ENCODE measurements at places on chromosomes 6 and 20.

DNA sequence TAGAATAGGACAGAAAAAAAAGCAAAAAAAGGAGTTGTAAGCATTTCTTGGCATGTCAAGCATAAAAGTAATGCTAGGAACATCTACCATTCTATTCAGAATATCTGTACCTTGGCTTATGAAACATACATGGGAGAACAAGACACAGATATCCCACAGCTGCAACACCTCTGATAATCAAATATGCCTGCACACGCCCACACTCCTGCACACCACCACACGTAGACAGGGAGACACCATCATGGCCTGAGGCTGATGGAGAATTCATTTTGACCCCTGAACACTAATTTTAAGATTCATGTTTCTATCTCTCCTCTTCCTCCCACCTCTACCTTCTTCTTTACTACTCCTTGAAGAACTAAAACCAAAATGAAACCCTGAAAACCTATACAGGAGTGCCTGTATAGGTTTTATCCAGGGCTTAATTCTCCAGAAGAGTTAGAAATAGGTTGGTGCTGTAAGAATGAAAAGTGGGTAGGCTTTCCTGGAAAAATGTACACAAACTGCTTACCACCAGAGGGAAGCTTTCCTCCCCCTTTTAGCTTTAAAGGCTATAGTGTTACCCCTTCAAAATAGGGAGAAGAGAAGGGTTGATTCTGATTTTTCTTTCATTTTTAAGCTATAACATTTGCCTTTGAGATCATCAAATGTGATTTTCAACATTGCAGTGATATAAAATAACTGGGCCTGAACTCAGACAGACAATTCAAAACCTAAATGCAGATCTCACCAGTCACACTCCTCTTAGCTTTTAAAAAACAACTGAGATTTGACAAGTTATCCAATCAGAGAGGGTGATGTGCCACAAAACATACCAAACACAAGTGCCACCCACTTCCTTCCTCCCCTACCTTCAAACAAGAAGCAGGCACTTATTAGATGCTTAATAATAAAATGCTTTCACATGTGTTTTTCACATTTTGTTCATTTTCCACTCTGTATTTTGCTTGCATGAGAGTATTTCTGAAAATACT, 57.9 kb downstream of the ELOVL5 start:
- DNase-seq, result no peak

GRCh38 chr6:132733814-132734213, 20.0 kb upstream of the VNN1 start:
- no peak for DNase-seq

- DNase-seq, result no peak
Observed at GRCh38 chr6:153489479-153489878, 358.4 kb upstream of the RGS17 start.

GRCh38 chr6:84136364-84137050, 90.9 kb downstream of the CEP162 start:
- no peak for DNase-seq

- no peak for DNase-seq
Observed at GRCh38 chr6:97059473-97059872, 134.9 kb downstream of the KLHL32 start.

- DNase-seq, result no peak
Observed at GRCh38 chr6:129748212-129748900, 38.4 kb upstream of the ARHGAP18 start.

DNA sequence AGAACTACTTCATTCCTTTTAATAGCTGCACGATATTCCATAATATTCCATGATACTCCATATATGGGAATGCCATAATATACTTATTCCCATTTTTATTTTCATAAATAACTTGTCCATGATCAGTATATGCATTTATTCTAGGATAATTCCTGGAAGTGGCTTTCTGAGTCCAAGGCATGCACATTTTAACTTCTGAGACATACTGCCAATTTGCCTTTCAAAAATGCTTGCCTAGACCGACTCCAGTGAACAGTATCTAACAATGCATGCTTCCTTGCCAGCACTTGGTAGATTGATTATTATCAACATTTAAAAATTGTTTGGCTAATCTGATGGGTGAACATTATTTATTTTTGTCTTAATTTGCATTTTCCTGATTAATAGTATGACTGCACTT, 54.0 kb downstream of the SPTLC3 start:
- no peak for DNase-seq

- DNase-seq, result no peak
Observed at GRCh38 chr20:15342991-15343523, 1005.6 kb upstream of the FLRT3 start.

DNA sequence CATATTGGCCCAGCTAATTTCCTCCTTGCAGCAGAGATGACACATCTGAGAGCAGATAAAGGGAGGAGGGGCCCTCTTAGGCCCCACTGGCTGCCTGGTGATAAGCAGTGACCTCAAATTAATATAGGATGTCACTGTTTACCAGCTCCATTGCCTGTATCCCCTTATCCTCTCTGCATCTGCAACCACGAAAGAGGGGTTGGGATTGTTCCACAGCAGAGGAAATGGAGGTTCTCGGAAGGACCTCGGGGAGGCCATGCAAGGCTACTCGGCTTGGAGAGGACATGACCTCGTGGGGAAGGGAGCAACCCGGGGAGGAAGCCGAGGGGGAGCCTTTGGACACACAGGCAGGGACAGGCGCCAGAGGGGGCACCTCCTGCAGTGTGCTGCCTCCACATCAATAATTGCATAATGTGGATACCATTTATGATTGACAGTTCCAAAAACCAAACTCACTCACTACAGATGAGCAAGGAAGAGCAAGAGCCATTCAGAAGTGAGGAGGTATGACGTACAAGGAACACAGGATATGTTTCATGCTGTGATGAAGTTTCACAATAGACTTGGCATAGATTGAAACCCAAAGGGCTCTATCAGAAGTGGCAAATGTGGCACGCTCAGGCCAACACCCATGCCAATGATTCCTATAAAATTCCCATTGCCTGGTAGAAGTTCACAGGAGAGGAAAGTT, 177.2 kb upstream of the RNF24 start:
- no peak for DNase-seq

DNA sequence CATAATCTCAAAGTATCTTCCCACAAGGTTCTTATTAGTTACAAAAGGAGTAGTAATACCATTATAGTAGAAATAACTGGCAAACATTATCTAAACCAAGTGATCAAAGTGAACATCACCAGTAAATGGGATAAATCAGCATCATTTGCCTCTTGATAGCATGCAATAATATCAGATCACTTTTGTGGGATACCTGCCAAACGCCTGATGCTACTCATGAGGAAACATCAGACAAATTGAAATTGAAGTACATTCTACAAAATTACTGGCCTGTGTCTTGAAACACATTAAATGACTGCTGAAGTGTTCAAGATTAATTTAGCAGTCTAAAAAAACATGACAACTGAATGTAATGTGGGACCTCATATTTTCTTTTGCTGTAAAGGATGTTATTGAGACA, 208.1 kb downstream of the TINAG start:
- DNase-seq, result no peak

GRCh38 chr6:150169609-150170008, 26.8 kb downstream of the PPP1R14C start:
- DNase-seq, result no peak

- DNase-seq, result no peak
Observed at GRCh38 chr6:5486214-5486613, 224.9 kb downstream of the FARS2 start.

- DNase-seq, result no peak
Observed at GRCh38 chr20:35303735-35304491, 11.7 kb upstream of the FAM83C start.

DNA sequence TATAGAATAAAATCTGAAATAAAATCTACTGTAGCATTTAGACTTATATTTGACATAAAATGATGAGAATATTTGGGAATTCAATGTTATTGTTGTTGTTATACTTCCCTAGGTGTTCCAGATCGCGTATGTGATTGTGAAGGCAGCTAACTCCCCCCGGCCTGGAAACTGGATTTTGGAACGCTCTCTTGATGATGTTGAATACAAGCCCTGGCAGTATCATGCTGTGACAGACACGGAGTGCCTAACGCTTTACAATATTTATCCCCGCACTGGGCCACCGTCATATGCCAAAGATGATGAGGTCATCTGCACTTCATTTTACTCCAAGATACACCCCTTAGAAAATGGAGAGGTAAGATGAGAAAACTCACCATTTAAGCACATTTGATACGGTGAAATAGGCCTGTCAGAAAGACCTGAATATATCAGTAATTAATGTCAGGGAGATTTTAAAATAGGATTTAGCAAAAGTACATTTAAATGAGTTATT, 215.2 kb downstream of the LAMA2 start:
- DNase-seq, result no peak

DNA sequence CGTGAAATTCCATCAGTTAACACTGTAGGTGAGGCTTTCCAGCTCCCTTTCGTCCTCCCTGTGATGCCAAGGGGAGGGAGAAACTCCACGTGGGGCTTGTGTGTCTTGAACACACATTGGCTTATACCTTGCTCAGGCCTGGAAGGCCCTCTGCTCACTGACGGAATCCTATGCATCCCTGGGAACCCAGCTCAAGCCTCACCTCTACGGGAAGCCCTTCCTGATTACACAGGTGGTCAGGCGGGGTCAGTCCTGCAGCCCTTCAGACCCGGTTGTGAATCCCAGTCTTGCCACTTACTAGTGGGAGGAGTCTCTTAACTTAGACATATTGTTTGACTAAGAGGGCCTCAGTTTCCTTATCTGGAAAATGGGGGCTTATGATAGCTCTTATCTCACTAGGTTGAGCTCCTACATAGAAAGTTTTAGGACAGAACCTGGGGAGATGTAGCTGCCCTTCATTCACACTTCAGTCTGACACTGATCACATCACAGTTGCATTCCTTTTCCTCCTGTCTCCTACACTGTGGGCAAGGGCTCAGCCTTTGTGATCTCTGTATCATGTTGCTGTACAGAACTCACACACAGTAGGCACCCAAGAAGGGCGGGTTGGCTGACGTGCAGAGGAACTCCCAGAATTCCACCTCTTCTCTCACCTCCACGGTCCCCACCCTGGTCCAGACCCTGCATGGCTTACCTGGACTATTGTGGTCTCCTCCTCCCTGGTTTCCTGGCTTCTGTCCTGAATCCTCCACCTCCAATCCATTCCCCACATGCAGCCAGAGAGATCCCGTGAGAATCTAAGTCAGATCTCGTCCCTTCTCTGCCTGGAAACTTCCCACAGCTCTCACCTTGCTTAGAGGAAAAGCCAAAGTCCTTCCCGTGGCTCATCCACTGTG, 129.6 kb downstream of the CEBPB start:
- no peak for DNase-seq
